A673 (cell line): ENCODE measurements at places on chromosomes 2 and 18. TPM values are rescaled to one million over a fixed set of nuclear protein-coding genes. Genes with fewer than 3 reads are reported as not detected.

Gene CXXC1
- total RNA-seq: 89.5 and 94.5 TPM in 2 replicates

Gene SERPINB13
- 0.49 and 0.50 TPM in 2 replicates for total RNA-seq

Gene STPG4
- total RNA-seq: 0.37 and 0.75 TPM in 2 replicates

Gene HRH4
- 0.15 TPM in 1 of 2 replicates, not detected in the other for total RNA-seq

Gene FAM124B
- total RNA-seq: not detected in 2 replicates

Gene PPP1R1C
- 3.2 and 5.3 TPM in 2 replicates for total RNA-seq

Gene CYP27A1
- total RNA-seq: 1.2 TPM in 2 replicates

Gene GCKR
- not detected in 2 replicates for total RNA-seq

Gene SPATS2L
- total RNA-seq: 10.0 and 13.7 TPM in 2 replicates

- peak; percentile 43 for DNase-seq
These were observed 59.2 kb downstream of the SGPP2 start for GRCh38 chr2:222483513-222484039.

DNA sequence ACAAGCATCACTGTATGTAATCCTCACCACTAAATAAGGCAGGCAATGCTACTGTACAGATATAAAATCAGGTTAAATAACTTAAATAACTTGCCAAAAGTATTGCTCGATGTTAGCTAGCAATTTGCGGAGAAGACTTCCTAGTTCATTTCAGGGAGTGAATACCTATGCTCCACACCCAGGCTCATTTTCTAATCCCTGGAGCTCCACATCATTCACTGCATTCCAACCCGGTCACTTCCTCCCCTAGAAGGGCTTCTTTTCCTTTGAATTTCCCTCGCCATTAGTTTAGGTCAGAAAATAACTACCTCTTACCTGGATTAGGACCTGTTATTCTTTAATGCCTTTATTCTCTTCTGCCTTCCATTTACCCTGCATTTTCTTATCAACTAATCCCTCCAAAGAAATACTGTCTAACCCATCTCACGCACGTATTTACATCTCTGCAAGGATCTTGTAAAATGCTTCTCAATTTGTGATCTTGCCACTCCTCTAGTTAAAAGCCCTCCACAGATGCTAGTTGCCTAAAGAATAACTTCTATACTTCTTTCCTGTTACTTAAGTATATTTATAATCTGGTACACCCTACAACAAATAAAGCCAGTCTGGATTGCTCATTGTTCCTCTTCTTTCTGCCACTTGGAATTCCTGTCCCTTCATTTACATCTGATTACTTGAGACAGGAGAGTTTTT is 599.8 kb downstream of the NRXN1 start:
- DNase-seq: no peak

DNA sequence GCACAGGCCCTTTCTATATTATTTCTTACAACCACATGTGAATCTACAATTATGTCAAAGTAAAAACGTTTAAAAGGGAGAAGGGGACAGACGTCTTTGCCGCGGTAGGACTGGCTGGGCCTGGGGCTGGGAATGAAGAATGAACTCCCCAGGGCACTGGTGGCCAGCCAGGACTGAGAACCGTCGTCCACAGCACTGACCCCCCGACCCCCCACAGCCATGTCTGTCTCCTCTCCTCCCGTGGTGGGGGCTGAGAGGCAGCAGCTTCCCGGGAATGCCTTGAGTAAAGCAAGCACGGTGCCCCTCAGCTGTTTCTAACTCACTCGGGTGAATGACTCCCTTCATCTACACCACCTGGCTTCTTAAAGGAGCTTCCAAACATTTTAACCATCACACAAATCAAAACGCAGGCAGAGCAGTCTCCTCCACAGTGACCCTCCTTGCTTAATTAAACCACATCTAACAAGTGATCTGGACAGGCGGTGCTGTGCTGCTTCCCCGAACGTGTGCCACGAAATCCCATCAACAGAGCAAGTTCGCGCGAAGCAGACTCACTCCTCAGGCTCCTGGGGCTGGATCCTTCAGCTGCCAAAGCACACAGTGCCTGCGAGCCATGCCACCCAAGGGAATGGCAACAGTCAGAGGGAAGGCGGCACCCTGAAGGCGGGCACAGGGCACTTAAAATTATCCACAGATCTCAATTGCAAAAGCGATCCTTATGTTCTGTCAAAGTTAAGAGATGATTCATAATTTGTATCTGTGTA is 217.7 kb downstream of the EIPR1 start:
- DNase-seq: no peak

DNA sequence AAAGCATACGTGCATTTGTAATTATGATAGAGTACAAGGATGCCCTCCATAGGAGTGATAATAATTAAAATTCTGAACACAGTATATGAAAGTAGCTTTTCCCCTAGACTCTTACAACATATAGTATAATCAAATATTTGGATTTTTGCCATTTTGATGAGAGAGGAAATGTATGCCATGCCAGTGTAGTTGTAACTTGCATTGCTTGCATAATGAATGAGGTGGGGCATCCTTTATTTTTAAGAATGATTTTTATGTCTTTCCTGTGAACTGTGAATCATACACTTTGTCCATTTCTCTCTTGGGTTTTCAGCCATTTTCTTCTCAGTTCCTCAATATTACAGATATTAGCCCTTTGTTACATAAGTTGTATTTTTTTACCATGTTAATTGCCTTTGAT is 197.5 kb downstream of the SCG2 start:
- DNase-seq: peak; percentile 71

DNA sequence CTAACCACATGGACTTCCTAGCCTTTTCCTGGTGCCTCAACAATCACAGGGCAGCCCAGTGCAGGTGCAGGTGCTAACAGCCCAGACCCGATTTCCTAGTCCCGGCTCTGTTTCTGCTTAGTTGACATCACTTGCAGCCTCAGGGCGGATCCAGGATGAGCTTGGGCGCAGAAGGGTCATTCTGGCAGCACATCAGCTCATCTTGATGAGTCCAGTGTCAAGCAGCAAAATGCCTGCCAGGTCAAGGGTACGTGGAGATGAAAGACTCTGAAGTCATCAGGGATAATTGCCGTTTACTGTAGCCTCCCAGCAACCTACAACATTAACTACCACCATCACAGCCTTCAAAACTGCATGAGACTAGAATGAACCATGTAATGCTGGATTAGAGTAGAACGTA is 39.4 kb upstream of the EFHD1 start:
- DNase-seq: no peak

- peak; percentile 73 for DNase-seq
These were observed 166.6 kb downstream of the RNF144A start for GRCh38 chr2:7083580-7084509.

GRCh38 chr2:131058920-131059319 is 34.3 kb downstream of the FAM168B start:
- DNase-seq: no peak

- DNase-seq: no peak
These were observed 41.2 kb upstream of the KLF11 start for GRCh38 chr2:10002109-10002508.

DNA sequence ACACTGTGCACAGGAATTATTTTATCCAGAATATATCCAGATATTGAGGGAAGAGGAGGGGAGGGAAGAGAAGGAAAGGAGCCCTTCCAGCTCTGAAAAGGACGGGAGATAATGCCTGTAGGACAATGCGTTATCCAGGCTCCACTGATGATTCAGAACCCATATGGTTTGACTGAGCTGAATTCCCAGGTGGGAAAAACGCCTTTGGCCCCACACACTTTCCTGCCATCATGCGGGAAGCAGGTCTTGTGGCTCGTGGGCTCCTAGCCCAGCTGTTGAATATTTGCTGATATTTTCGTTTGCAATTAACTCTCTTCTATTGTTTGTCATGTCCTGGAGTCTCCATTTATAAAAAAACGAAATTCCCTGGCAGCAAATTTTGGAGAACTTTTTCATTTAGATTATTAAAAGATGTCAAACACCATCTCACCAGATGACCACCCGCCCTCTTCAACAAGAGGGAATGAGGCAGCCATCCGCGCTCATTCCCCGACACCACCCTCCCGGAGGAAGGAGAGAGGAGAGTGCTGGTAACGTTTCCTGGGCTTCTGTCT is 8.9 kb downstream of the COL6A3 start:
- no peak for DNase-seq

GRCh38 chr2:159155791-159156190 is 130.7 kb downstream of the WDSUB1 start:
- DNase-seq: peak; percentile 11

DNA sequence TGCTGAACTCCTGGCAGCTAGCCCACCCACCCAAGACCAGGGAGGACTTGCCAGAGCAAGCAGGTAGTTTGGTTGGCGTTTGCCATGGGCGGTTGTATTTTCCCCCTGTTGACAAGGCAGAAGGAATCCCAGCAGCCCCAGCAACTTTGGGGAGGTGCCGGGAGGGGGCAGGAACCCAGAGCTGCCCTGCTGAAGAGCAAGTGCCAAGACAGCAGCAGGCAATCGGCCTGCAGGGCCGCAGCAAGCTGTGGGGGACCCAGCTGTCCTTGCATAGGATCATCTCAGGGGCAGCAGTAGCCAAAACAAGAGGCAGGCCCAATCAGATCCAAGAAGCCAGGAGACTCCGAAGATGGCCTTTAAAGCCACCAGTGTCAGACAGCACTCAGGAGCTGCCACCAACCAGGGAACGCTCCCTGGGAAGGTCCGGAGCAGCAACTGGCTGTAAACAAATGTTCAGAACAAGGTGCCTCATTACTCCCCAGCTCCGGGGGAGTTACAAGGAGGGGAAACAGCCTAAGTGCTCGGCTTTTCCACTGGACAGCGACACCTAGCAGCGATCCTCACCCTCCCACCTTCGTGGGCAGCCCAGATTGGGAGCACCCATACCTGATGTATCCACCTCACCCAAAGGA is 2.1 kb downstream of the ST8SIA5 start:
- no peak for DNase-seq

GRCh38 chr18:5106730-5107129 is 90.3 kb downstream of the AKAIN1 start:
- no peak for DNase-seq

GRCh38 chr2:120842456-120843439 is 107.1 kb downstream of the GLI2 start:
- DNase-seq: no peak

- DNase-seq: peak; percentile 39
These were observed 21.0 kb upstream of the CDKL4 start for GRCh38 chr2:39264733-39265132.

DNA sequence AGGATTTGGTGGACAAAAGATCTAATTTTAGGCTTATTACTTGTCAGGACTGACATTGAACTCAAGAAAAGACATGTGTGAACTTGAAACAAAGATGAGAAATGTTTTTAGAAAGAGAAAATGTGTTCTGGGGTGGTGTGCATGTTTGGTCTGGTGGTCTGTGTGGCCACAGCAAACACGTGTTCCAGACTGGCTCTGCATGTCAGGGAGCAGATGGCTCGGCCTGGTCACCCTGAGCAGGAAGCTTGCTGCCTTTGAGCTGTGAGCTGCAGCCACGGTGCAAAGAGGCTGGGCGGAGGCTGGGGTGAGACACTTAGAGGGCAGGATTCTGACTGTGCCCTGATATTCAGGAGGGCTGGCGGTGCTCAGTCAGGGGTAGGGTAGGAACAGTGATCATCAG is 186.1 kb downstream of the CTIF start:
- no peak for DNase-seq

GRCh38 chr2:112614201-112614840 is 29.9 kb downstream of the CHCHD5 start:
- no peak for DNase-seq

GRCh38 chr2:32436150-32436549 is 79.3 kb downstream of the BIRC6 start:
- DNase-seq: peak; percentile 41

GRCh38 chr2:222442665-222443064 is 18.3 kb downstream of the SGPP2 start:
- peak; percentile 95 for DNase-seq

DNA sequence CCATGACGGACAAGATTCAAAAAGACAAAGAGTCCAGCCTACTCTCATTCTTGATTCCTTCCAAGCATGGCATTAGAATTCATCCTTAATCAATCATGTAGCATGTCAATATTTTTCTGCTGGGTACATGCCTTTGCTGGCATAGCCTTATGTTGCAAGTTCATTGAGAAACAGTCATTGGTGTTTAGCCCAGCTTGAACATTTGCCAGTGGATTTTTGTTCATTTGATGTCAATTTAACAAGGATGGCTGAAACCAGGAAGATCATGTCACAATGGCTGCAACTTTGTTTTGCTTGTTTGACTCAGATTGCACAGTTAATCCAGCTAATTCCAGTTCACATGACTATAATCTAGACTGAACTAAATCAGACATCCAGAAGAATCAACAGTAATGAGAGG is 1132.2 kb downstream of the LRP1B start:
- DNase-seq: no peak

- DNase-seq: no peak
These were observed 121.6 kb downstream of the ARL4C start for GRCh38 chr2:234375176-234375880.

DNA sequence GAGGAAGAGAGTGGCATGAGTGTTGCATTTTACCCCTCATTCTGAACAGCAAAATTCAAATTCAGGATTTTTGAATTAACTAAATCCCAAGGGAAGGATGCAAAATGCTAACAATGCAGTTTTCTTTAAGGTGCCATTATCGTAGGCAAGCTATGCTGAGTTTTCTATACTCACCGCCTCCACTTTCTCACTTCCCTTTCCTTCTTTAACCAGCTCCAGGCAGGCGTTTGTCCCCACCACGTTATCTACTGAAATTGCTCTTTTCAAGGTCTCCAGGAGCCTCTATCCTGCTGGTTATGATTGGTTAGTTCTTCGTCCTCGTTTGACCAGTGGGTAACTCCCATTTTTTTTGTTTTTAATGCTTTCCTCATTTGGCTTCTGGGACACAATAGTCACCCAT is 1.8 kb upstream of the CPO start:
- DNase-seq: no peak

- DNase-seq: no peak
These were observed 63.8 kb downstream of the OLA1 start for GRCh38 chr2:174184504-174184903.

GRCh38 chr2:86476092-86476491 is 34.9 kb downstream of the KDM3A start:
- no peak for DNase-seq
